ENCODE measurements at places on chromosomes 2 and 18. TPM values are rescaled to one million over a fixed set of nuclear protein-coding genes. Genes with fewer than 3 reads are reported as not detected.

Gene GALR1
- total RNA-seq = not detected

Gene TRABD2A
- 35.9 TPM for total RNA-seq

- DNase-seq = no peak
Measured at GRCh38 chr2:95017071-95017501, 8.4 kb upstream of the MAL start.

- no peak for DNase-seq
Measured at GRCh38 chr2:45452866-45453265, 158.2 kb downstream of the SRBD1 start.

Data from activated CD4-positive, alpha-beta memory T cell treated with anti-CD3 and anti-CD28 coated beads, Interleukin-2, amount 10 ng/mL, durations not matched to agents 7 days and 5 days (primary cell).